ENCODE measurements at places on chromosomes 16 and 17. TPM values are rescaled to one million over a fixed set of nuclear protein-coding genes. Genes with fewer than 3 reads are reported as not detected.
A peak's percentile ranks its signal among the peaks of the same experiment; 100 is the strongest.

The COASY gene
- 106 TPM for total RNA-seq

GRCh38 chr17:77364381-77364911, 223.7 kb downstream of the SEC14L1 start:
- no peak for DNase-seq

DNA sequence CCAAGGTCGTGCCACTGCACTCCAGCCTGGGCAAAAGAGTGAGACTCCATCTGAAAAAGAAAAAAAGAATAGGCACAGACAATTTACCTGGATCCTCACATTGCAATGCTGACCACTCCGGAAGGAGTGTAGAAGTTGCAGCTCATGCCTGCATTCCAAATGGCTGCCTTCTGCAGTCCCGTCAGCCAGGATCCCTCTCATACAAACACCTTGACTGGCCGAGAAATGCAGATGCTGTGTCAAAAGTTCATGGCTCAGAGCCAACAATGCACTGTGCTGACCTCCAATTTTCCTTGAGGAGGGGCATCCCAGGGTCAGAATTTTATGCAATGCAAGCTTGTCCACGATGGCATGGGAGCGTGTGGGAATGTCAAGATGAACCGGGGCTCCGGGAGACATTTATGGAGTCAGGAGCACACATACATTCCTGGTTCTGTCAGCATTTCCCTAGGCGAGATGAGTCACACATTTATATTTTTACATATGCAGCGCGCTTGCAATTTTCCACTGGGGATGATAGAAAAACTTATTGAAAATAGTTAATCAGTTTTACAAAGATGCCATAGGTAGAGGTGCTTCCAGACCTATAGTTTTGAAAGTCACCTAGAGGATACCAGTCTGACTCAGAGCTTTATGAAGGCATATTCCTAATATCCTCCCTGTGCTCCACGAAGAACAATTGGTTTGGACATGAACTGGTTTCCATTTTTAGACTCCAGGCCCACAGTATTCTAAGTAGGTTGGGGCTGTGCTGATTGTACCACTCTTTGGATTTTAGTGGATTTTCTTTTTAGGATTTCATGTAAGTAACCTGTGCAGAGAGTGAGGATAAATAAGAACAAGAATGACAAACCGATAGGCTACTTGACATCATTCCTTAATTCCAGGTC, 614.6 kb downstream of the MAF start:
- H3K27ac ChIP-seq: no peak overlapping the region
- no peak overlapping the region for H3K4me3 ChIP-seq
- peaks cover 41% of the 10 kb centered on the region for H3K4me1 ChIP-seq

GRCh38 chr17:70251706-70252105, 82.4 kb downstream of the KCNJ2 start:
- H3K4me1 ChIP-seq: no peaks in the 10 kb centered on the region
- no peak overlapping the region for H3K4me3 ChIP-seq
- peaks cover 3% of the 10 kb centered on the region for H3K36me3 ChIP-seq
- H3K27ac ChIP-seq: no peak overlapping the region
- no peak for DNase-seq
- no peaks in the 10 kb centered on the region for H3K27me3 ChIP-seq

- H3K36me3 ChIP-seq: no peaks in the 10 kb centered on the region
- no peak overlapping the region for H3K27ac ChIP-seq
- peaks cover 9% of the 10 kb centered on the region for H3K4me1 ChIP-seq
- H3K4me3 ChIP-seq: no peak overlapping the region
Observed at GRCh38 chr17:40672654-40673053, 7.7 kb upstream of the KRT222 start.

DNA sequence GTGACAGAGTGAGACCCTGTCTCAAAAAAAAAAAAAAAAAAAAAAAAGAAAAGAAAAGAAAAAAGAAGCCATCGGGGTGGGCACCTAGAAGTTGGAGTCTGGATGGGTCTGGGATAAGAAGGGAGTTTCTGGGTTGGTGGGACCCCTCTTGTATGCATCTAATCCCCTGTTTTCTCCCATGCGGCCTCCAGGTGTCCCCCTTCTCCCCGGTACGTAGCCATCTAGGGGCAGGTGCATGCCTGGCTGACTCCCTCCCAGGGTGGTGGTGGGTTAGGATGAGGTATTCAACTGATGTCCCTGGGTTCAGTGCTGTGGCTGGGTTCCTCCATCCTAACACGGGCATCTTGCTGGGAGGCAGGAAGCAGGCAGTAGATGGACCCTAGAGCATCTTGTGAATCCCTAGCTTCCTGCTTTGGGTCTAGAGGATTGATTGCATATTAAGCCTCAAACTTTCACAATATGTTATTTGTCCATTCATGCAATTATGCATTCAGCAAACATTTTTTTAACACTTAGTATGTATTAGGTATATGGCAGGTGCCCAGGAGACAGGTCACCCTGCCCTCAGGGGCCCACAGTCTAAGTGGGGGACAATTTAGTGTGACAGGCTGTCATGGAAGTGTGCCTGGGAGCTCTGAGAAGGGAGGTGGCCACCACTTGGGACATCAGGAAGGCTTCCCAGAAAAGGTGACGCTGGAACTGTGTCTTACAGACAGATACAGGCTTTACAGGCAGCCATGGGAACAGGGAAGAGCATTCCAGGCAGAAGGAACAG, 13.1 kb downstream of the FMNL1 start:
- peaks cover 9% of the 10 kb centered on the region for H3K4me1 ChIP-seq
- H3K27me3 ChIP-seq: peaks cover 61% of the 10 kb centered on the region
- H3K4me3 ChIP-seq: no peak overlapping the region
- H3K36me3 ChIP-seq: no peaks in the 10 kb centered on the region
- no peak overlapping the region for H3K27ac ChIP-seq

- no peak overlapping the region for H3K27ac ChIP-seq
- peak; percentile 86 for DNase-seq
- no peak overlapping the region for H3K4me3 ChIP-seq
Observed at GRCh38 chr16:11405331-11406176, 60.3 kb downstream of the RMI2 start.

The SLC12A3 gene
- total RNA-seq: not detected

GRCh38 chr17:74240618-74241205, 27.3 kb downstream of the TTYH2 start:
- DNase-seq: no peak
- H3K4me1 ChIP-seq: peaks cover 17% of the 10 kb centered on the region
- H3K36me3 ChIP-seq: no peaks in the 10 kb centered on the region
- no peaks in the 10 kb centered on the region for H3K27me3 ChIP-seq

GRCh38 chr16:23967775-23968174, 132.0 kb downstream of the PRKCB start:
- no peak for DNase-seq
- H3K4me3 ChIP-seq: no peak overlapping the region
- H3K27me3 ChIP-seq: peaks cover 9% of the 10 kb centered on the region
- H3K36me3 ChIP-seq: no peaks in the 10 kb centered on the region
- peaks cover 20% of the 10 kb centered on the region for H3K4me1 ChIP-seq

DNA sequence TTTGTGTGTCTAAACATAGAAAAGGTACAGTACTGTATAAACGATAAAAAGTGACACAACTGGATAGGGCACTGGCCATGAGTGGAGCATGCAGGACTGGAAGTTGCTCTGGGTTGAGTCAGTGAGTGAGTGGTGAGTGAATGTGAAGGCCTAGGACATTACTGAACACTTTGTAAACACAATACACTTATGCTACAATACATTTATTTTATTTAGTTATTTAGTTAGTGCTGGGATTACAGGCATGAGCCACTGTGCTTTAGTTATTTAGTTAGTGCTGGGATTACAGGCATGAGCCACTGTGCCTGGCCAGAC, 4.6 kb downstream of the CFAP20 start:
- H3K4me1 ChIP-seq: peaks cover 45% of the 10 kb centered on the region
- no peaks in the 10 kb centered on the region for H3K27me3 ChIP-seq
- H3K36me3 ChIP-seq: no peaks in the 10 kb centered on the region
- H3K27ac ChIP-seq: no peak overlapping the region
- no peak for DNase-seq

DNA sequence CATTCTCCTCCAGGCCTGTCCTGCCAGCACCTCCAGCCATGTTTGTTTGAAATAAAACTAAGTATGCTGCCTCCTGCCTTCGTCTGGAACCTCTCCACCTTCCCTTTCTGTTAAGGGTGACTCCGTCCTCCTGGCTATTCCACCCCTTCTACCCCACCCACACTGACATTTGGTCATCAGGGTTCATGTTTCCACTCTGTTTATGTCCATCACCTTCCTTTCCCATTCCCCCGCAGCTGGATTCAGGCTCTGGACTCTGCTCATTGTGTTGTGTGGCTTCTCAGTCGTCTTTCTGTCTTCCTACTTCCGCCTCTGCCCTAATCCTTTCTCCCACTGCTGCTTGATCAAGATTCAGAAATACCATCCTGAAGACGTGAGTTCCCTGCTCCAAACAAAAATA, 28.6 kb downstream of the EPN2 start:
- no peak overlapping the region for H3K4me3 ChIP-seq
- H3K36me3 ChIP-seq: 0 out of 2 replicates have a peak, but pooled peaks cover 2% of the 10 kb centered on the region
- peaks cover 43% of the 10 kb centered on the region for H3K4me1 ChIP-seq
- DNase-seq: no peak

DNA sequence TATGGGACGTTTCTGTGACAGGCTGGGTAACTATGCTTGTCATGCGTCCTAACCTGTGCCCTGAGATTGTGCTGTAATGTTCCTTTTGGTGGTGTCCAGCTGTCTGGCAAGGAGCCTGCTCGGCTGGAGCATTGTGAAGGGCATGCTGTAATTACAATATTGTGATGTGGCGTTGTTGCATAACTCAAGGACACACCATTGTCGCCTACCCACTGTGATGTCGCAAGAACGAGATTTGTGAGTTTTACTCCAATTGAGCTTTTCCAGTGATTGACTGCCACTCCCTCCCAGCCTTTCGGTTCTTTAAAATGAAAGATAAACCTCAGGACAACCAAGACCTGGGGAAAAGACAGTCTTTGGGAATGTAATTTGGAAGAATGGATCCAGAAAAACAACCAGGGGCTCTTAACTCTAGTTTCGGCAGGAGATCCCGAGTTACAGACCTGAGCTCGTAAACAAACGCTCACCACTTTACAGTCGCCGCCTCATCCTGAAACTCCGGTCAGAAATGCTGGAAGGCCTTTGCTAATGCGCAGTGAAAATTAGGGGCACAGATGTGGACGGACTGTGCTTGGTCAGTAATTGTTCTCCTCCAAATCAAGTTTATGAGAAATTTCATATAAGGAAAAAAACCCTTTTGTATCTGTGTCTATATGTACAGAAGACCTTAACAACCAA, 1.3 kb downstream of the ZNF750 start:
- peaks cover 10% of the 10 kb centered on the region for H3K36me3 ChIP-seq
- no peaks in the 10 kb centered on the region for H3K27me3 ChIP-seq
- H3K4me3 ChIP-seq: no peak overlapping the region
- peak overlapping the region; percentile 87 for H3K27ac ChIP-seq
- H3K4me1 ChIP-seq: peaks cover 51% of the 10 kb centered on the region

The TBX4 gene
- not detected for total RNA-seq

DNA sequence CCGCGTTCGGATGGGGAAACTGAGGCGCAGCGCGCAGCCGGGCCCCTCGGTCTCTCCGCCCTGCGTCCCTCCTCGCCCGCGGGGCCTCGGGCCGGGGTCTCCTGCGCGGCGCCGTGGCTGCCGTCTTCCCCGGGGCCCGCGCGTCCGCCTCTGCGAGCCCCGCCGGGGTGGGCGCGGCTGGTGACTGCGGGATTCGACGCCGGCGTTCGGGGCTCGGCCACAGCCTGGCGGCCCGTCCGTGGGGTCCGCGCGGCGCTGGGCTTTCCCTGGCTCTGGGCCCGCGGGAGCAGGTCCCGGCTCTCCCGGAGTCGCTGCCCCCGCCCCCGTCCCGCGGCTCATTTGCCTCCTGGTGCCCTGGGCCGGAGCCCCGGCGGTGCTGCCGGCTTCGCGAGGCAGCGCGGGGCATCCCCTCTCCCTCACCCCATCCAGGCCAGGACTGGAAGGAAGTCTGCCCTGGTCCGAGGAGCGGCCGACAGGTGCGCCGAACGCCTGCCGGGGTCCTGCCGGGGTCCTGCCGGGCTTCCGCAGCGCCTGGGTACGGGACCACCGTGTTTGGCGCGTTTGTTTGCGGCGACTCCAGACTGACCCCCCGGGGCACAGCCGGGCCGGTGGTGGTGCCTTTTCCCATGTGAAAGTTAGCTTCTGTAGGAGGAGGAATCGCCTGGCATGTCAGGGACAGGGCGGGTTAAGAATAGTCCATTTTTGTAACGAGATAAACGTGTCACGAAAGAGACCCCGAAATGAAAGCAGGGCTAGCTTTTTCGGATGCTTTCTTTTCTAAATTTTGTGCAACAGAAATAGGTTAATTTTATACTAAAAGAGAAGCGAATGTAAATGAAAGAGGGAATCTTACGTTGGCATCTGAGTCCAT, 671 bp downstream of the CHMP6 start:
- peak; percentile 40 for DNase-seq
- peak overlapping the region; percentile 67 for H3K4me3 ChIP-seq
- peaks cover 7% of the 10 kb centered on the region for H3K4me1 ChIP-seq

The SYT17 gene
- 6.8 TPM for total RNA-seq

GRCh38 chr17:83126275-83126811, 46.9 kb downstream of the METRNL start:
- H3K4me1 ChIP-seq: peaks cover 10% of the 10 kb centered on the region
- H3K36me3 ChIP-seq: no peaks in the 10 kb centered on the region
- peaks cover 9% of the 10 kb centered on the region for H3K27me3 ChIP-seq
- no peak overlapping the region for H3K4me3 ChIP-seq

GRCh38 chr16:3838600-3839401, 41.7 kb downstream of the CREBBP start:
- peaks cover 57% of the 10 kb centered on the region for H3K4me1 ChIP-seq
- no peak for DNase-seq

GRCh38 chr17:45384789-45385262, 47.8 kb downstream of the ARHGAP27 start:
- H3K27me3 ChIP-seq: peaks cover 16% of the 10 kb centered on the region
- peaks cover 24% of the 10 kb centered on the region for H3K4me1 ChIP-seq
- H3K4me3 ChIP-seq: no peak overlapping the region
- no peak overlapping the region for H3K27ac ChIP-seq
- H3K36me3 ChIP-seq: no peaks in the 10 kb centered on the region
- peak; percentile 27 for DNase-seq

The MYH2 gene
- total RNA-seq: 1.5 TPM

GRCh38 chr16:2769100-2769529, 8.0 kb downstream of the ELOB start:
- H3K4me3 ChIP-seq: no peak overlapping the region
- peaks cover 4% of the 10 kb centered on the region for H3K4me1 ChIP-seq
- no peaks in the 10 kb centered on the region for H3K27me3 ChIP-seq
- DNase-seq: no peak
- H3K36me3 ChIP-seq: peaks cover 86% of the 10 kb centered on the region

DNA sequence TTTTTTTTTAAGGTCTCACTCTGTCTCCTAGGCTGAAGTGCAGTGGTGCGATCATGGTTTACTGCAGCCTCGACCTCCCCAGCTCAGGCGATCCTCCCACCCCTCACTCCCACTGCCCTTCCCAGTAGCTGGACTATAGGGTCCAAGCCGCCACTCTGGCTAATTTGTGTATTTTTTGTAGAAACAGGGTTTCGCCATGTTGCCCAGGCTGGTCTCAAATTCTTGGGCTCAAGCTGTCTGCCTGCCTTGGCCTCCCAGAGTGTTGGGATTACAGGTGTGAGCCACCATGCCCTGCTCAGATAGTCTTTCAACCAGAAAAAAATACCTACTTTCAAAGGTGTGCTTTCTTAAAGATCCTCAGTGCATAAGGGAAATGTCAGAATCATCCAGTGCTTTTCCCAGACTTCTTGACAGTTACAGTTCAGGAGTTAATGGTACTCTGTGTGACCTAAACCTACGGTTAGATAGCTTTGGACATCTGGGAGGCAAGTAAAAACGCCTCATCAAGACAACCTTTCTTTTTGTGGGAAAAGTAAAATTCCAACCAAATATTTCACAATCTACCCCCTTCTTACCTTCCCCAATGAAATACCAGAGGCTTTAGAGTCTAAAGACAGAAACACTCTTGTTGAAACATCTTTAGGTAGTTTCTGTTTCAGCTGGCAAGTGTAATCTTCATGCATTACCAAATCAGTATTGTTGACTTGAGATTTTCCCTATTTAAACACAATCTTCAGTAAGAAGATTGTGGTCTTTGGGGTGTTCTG, 6.8 kb downstream of the RSPRY1 start:
- peaks cover 22% of the 10 kb centered on the region for H3K4me1 ChIP-seq
- no peaks in the 10 kb centered on the region for H3K27me3 ChIP-seq
- no peak for DNase-seq
- no peaks in the 10 kb centered on the region for H3K36me3 ChIP-seq
- H3K4me3 ChIP-seq: no peak overlapping the region
